ENCODE measurements at places on chromosomes 2 and 18. TPM values are rescaled to one million over a fixed set of nuclear protein-coding genes. Genes with fewer than 3 reads are reported as not detected.

- no peak for DNase-seq
Measured at GRCh38 chr2:241574911-241575623, 16.5 kb downstream of the BOK start.

Gene OR6B3
- total RNA-seq, result not detected

Gene CCDC74A
- total RNA-seq, result 9.4 TPM

Gene ZSWIM2
- not detected for total RNA-seq

DNA sequence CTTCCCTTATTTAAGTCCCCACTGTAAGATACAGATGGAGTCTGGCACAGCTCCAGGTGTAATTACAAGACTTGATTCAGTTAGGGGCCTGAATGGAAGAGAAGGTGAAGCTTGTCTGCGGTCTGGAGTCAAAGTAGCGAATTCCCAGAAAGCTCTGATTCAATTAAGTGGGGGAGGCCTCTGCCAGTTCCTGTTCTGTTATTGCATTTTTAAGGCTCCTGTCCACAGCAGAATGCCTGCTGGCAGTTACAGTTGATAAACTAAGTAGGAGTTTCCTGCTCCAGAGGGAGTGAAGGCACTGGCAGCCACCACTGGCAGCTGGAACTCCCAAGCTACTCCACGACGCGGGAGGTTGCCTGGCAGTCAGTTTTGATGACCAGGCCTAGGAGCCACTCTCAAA is 181.1 kb downstream of the SOCS6 start:
- no peak for DNase-seq

Gene NLRC4
- 0.92 TPM for total RNA-seq

All from hepatocyte (in vitro differentiated cells).